ENCODE measurements at places on chromosomes 4 and X.

DNA sequence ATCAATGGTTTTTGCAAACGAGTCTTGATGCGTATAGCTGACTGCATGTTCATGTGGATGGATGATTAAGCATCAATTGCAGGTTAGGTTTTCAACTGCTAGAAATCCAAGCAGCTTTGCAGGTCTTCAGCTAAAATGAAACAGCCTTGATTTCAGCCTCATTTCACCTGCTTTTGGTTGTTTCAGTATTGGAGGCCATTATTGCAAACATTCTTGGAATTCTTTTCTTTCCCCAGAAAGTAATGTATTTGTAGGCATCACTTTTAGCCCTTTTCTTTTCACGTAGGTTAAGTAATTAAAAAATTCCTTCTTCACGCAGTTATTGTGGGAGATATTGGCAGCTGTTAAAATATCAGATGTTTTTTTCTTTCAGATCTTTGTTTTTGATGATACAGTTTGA lies 8.8 kb downstream of the ZAR1 start:
- no peak for DNase-seq

GRCh38 chr4:168876106-168876505 lies 133.9 kb downstream of the CBR4 start:
- no peak for DNase-seq

- DNase-seq = no peak
Measured at GRCh38 chr4:177441061-177441802, 1.0 kb downstream of the AGA start.

GRCh38 chr4:2756691-2757350 lies 685 bp upstream of the TNIP2 start:
- DNase-seq = no peak

- DNase-seq = no peak
Measured at GRCh38 chr4:178595500-178596138, 1153.4 kb upstream of the AGA start.

Data from cortex of kidney (tissue), 1 donor.